ENCODE measurements at places on chromosomes 7 and 10. TPM values are rescaled to one million over a fixed set of nuclear protein-coding genes. Genes with fewer than 3 reads are reported as not detected.

DNA sequence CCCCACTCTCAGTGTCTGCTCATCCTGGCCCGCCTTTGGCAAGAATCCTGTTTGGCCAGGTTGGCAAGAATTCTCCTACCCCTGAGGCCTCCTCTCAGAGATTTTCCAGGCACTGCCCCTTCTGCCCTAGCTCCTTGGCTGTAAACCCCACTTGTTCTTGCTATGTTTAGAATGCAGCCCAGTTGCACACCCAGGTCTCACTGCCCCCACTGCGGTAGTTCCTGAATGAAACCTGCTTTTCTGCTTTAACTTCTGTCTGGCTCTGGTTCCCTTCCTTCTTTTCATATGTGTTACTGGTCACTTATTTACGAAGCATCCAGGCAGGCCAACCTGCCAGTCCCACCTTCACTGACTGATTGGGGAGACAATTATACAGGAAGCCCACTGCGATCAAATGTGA lies 576.9 kb downstream of the GLRX3 start:
- DNase-seq = no peak

- DNase-seq = no peak
Observed at GRCh38 chr10:108452533-108452932, 1288.0 kb upstream of the SORCS1 start.

- no peak for DNase-seq
Observed at GRCh38 chr10:101856626-101857025, 13.0 kb upstream of the KCNIP2 start.

DNA sequence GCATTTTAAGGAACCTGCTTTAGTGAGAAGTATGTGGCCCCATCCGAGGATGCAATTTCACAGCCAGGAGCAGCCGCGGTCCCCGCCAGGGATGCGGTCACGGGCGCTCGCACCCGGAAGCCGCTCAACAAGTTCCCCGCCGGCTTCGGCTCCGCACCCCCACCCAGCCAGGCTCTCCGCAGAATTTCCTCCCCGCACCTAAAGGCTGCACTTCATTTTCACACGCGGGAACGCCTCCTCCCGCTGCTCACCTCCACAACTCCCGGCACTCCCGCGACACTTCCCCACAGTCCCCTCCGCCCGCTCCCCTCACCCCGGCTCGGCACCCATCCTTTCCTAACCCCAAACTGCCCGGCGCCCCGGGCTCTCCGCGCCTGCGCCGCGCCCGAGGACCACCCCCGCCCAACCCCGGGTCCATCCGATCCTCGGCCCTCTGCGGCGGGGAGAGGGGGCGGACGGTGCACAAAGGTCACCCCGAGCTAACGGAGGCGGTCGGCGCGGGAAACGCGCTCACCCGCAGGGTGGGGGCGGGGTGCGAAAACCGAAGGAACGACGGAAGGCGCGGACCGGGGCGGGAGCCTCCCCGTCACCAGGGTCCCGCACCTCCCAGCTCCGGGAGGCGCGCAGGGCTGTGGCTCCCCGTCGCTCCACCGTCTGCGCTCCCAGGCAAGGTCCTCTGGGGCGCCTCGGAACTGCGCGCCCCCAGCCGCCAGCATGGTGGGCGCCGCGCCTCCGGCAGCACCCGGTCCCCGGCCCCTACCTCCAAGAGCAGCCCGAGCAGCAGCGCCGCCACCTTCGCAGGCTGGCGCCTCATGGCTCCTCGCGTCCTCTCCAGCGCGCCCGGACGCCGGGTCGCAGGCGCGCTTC lies 558 bp downstream of the VOPP1 start:
- peak; percentile 75 for DNase-seq

NEUROD6 gene
- total RNA-seq = not detected

Data from OCI-LY7 (cell line).